ENCODE measurements at places on chromosomes 3 and 15.

DNA sequence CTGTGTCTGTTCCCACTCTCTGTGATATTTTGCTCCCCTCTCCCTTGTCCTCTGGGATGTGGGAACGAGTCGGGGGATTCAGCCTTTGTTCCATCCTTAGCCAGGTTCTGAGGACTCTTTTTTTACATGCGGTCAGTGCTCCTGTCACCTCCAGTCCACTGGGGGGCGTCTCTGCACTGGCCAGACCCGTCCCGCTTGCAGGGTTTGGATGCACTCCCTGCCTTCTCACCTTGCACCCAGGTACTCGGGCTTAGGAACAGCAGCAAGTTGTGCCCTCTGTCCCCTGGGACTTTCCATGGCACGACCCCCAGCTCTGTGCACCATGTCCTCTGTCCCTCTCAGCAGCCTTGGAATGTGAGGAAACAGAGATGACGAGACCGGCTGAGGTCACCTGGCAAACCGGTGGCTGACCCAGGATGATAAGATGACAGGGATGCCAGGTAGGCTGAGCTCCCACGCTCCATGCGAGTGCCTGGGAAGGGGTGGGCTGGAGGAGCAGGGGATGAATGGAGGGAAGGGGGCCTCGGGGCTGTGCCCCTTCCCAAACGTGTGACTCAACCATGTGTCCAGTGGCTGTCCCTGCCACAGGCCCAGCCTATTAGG is 27.3 kb upstream of the FGD5 start:
- no peak for DNase-seq

DNA sequence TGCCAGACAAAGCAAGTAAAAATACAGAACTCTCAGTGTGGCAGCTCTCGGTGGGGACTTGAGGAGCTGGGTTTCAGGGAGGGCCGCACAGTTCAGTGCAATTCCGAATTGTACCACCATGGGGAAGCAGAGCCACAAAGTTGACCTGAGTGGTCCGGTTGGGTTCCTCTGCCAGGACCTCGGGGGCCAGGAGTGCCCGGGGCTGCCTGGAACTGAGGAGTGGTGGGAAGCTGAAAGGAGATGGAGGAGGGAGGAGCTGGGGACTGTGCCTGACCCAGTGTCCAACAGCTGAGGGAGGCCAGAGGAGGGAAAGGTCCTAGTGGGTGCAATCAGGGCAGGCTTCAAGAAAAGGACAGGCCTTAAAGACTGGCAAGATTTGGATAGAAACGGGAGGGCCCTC is 32.2 kb upstream of the TRH start:
- no peak for DNase-seq

DNA sequence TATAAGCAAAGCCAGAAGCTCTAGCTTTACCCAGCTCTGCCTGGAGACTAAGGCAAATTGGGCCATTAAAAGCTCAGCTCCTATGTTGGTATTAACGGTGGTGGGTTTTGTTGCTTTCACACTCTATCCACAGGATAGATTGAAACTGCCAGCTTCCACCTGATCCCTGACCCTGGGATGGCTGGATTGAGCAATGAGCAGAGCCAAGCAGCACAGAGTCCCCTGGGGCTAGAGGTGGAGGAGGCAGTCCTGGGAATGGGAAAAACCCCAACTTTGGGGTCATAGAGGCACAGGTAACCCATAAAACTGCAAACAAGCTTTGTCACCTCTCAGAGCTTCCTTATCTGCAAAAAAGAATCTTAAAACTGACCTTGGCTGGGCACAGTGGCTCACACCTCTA is 6.6 kb downstream of the RHO start:
- DNase-seq, result no peak

DNA sequence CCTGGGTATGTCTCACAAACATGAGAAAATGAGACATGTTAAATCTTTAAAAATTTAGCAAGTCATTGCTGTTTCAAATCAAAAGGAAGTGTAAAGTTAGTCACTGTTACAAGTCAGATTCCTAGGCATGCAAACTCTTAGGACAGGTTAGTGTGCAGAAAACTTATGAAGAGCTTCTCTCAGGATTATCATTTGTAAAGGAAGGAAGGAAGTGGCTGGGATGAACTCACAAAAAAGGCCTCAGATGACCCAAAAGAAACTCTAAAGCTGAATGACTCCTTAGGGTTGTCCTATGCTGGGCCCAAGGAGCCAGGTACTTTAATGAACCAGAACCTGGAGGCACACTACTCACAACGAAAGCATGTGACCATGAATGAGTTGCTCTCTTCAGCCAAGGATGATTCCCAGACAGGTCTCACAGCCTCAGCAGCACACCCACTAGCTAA is 25.0 kb downstream of the MSL2 start:
- DNase-seq, result no peak

- no peak for DNase-seq
Measured at GRCh38 chr15:92323525-92323924, 70.2 kb upstream of the ST8SIA2 start.

Data from GM12864 (cell line).